Activated T-helper 1 cell treated with anti-CD3 and anti-CD28 coated beads, Interleukin-2, amount 50 U/mL, for 16 hours (primary cell): ENCODE measurements at places on chromosomes 12 and 14.

DNA sequence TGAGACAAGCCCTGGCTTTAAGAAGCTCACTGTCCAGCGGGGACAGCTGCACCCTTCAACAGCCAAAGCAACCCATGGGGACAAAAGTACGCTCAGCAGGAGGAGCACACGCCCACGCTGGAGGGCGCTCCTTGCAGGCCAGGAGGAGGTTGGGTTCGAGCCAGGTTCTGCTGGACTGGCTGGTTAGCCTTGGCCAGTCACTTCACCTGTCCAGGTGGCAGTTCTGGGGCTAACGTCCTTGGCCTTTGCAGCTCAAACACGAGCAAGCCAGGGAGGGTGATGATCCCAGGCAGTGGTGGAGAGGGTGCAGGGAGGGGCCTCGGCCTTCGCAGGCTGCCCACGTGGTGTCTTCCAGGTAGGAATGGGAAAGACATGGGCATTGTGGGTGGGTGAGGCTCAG is 13.1 kb downstream of the CHGA start:
- no peak for DNase-seq

- no peak for DNase-seq
These were observed 37.0 kb upstream of the STXBP6 start for GRCh38 chr14:25086821-25087396.

DNA sequence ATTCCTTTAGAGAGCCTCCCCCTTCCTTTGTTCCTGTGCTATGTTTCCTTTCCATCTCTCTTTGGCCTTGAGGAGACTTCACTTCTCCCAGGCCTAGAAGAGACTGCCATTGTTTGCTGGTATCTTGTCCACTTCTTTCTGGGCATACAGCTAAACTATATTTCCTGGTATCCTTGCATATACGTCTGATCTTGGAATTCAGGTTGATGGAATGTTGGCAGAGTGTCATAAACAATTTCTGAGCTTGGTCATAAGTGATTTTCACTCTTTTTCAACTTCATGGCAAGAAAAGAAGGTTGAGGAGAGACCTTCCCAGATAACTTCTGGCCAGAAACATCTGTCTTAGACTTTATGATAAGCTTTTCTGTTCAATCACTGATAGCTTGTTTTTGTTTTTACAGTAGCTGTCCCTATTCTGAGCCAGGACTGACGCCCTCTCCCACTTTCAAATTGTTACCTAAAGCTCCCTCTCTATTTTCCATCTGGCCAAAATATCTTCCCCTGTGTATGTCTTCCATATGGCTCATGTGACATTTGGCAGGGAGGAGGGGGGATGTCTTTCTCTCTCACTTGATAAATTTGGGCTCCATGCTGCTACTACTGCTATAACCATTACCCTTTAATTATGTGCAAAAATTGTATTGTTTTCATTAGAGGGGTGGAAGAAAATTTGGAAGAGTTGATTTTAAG is 457.0 kb downstream of the ADAMTS20 start:
- no peak for DNase-seq

- no peak for DNase-seq
These were observed 23.0 kb downstream of the RTL1 start for GRCh38 chr14:100880271-100881101.

- no peak for DNase-seq
These were observed 46.5 kb downstream of the CAND1 start for GRCh38 chr12:67315661-67316060.

DNA sequence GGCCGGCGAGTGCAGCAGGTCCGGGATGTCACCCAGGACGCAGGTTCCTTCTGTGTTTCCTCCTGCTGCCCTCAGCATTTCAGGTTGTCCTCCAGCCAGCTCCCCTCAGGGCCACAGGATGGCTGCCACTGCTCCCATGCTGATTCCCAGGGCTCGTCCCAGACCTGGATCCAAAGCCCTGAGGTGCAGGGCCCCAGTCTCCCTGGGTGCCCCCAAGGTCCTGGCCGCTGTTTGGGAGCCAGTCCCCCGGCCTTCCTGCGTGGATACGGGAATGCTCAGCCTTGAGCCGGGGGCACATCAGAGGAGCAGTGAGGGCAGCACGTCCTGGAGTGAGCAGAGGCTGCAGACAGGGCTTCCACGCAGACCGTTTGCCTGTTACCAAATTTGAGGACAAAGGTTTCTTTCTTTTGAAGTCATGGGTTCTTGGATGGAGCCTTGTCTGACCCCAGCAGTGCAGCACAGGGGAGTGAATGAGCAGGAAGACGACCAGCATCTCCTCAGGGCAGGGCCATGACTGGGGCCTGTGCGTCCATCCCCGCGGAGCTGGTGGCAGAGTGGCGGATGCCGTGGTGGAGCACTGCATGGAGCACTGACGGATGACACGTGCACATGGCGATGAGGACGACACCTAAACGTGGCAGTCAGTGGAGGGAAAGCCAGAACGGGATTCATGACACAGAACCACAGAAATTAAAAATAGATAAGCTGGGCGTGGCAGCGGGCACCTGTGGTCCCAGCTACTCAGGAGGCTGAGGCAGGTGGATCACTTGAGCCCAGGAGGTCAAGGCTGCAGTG is 12.5 kb upstream of the CACNA2D4 start:
- DNase-seq: no peak

DNA sequence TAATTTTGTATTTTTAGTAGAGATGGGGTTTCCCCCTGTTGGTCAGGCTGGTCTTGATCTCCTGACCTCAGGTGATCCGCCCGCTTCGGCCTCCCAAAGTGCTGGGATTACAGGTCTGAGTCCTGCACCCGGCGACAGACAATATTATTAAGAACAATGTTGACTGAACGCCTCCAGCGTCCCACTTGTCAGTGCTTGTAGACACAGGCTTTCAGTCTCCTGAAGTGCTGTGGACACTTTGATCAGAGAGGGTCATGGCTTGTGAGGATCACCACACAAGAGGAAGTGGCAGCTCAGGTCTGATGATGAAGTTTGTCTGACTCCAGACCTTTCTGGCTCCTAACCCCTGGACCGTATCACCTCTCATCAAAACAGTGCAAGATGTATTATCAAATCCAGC is 114.6 kb downstream of the CHST11 start:
- DNase-seq: no peak

DNA sequence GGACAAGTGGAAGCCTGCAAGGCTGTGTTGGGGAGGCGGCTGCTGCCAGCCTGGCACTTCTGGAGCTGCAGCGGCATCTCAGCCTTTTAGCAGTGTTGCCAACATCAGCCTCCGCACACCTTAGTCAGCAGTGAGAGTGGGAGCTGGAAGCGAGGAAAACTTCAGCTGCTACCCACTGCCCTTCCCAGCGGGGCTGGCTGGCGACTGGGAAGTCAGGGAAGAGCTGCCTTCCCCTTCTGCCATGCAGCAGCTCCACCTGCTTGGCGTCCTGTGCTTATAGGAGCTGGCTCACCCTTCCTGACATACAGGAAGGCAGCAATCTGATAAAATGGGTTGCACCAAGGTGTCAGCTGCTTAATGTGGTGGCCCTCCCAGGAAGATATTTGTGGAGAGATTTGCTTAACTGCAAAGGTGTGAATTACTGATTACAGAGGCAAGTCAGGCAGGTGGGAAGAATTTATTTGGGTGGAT is 15.4 kb upstream of the PLEKHG3 start:
- no peak for DNase-seq

GRCh38 chr12:93569656-93570551 is 2.6 kb upstream of the SOCS2 start:
- peak; percentile 61 for DNase-seq

DNA sequence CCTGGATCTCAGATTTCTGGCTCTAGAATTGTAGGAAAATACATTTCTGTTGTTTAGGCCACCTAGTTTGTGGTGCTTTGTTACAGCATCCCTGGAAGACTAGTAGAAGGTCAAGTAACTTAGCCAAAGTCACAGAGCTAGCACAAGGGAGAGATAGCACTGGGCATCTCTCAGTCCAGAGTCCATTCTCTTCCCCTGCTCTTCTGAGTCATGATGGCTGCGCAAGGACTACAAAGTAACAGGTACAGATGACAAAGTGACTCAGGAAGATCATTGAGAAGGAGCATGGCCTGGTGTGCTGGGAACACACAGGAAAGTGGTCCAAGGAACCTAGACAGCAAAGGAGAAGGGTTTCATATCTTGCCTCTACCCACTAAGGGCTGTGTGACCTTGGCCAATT is 19.3 kb downstream of the SLC17A8 start:
- DNase-seq: no peak

DNA sequence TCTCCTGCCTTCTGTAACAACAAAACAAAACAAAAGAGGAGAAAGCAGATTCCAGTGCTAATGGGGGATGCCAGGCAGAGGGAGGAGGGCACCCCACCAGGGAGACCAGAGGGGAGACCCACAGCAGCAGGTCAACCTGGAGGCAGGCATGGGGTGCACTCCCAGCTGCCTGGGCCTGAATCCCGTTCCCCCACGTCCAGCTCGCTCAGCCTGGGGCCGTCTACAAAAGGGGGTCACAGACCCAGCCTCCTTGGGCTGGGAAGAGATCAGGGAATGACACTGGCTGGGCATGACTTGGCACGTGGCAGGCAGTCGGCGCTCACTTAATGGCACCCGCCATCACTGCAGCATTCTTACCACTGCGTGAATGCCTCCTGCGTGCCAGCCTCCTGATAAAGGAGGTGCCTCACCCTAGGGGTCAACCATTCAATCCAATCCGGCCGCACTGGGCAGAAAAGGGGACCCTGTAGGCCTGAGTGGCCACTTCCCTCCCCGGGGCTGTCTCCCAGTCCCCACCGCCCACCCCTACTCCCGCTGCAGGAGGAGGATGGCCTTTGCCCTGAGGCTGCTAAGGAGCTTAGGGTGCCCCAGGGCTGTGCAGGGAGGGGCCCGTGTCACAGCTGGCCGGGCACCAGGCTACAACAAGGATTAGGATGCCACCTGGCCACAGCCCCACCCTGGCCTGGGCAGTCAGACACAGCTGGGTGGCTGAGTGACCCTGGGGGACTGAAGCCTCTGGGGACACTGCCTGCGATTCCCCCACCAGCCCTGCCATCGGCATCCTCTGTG is 87.5 kb downstream of the NCOR2 start:
- DNase-seq: no peak

DNA sequence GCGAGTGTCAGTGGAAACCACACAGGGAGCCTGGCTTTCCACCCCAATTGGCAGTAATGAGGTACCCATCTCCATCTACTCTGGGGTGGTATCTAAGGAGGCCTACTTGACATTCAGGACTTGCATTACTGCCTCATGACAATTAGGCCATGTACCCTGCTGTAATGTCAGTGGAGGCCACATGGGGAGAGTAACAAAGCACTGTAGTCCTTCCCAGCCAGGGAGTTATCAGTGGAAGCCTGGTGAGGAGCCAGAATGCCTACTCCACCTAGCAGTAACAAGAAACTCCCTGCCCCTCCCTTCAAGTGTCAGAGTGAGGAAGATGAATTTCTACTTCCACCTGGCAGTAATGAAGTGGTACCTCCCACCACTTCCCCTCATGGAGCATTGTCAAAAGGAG is 12.5 kb downstream of the TIMM9 start:
- no peak for DNase-seq

DNA sequence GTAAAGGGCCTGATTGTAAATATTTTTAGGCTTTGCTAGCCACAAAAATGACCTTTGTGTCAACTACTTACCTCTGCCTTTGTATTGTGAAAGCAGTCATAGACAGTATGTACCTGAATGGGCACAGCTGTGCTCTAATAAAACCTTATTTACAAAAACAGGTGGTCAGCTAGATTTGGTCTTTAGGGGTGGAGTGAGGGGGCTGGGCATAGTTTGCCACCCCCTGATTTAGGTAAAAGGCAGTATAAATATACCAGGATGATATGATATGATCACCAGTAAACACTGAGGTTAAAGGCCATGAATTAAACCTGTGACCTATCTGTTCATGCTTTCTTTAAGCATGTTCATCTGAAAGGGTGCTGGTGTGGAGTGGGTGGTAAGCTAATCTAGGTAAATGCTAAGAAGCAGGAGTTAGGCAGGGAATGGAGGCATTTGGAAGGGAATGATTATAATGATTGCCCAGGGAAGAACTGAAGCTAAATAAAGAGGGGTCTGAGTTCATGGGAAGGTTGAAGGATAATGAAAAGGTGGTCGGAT is 77.1 kb upstream of the BCAT1 start:
- no peak for DNase-seq

DNA sequence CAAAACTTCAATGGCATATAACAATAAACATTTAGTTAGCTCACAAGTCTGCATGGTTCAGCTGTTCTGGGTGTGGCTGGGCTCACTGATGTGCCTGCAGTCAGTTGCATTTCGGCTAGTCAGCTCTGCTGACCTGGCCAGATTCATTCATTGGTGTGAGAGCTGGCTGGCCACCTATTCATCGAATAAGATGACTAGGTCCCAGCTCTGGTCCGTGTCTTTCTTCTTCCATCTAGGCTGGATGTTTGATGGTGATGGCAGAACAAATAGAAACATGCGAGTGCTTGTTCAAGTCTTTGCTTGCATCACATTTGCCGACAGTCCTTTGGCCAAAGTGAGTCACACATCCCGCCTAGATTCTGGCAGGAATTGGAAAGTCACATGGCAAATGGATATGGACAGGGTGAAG is 203.3 kb upstream of the CRY1 start:
- no peak for DNase-seq

DNA sequence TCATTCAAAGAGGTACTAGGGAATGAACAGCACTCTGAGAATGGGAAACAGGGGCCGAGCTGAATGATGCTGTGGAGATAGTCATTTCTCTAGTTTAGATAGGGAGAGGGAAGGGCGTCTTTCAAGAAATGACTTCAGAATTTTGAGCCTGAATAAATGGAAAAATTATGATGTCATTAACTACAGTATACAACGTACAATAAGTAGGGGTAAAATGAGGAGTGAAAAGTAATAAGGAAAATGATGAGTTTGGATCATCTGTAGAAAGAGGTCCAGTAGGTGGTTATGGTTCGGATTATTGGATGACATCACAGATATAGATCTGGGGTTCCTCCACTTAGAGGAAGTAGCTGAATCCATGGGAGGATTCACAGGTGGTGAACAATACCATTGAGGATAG is 960.0 kb downstream of the DIO2 start:
- no peak for DNase-seq

- no peak for DNase-seq
These were observed 213.6 kb downstream of the ADGRD1 start for GRCh38 chr12:131167334-131167733.

DNA sequence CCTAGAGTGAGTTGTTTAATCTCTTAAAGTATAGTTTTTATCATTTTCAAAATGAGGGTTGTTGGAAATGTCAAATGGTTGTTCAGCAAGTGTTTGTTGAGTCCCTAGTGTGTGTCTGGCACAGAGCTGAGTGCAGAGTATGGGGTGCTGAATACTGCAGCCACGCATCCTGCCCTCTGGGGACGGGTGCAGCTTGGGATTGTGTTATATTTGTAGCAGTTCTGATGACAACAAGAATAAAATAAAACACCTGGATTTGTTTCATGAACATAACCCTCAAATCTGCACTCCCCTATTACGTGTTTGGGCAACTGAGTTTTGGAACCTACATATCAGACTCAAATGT is 127.9 kb downstream of the CACNA1C start:
- no peak for DNase-seq

DNA sequence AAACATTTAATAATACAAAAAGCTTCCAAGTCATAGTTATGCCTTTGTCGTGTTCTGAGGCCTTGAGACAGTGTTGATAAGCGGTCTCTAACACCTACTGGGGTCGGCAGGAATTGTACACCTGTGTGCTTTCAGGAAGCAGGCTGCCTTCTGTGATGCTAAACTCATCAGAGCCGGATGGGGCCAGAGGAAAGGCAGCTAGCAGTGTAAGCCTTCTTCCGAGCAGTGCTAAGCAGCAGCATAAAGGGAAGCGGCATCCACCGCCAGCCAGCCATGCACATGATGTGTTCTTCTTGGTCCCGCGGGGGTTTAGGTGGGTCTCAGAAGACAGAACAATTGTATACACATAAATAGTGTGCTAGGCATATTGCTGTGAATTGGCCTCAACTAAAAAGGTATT is 159.3 kb downstream of the SLC15A4 start:
- DNase-seq: no peak

- no peak for DNase-seq
These were observed 64.0 kb downstream of the OSBPL8 start for GRCh38 chr12:76495556-76495955.
